ENCODE measurements at places on chromosomes 12 and 14.

- DNase-seq: no peak
Observed at GRCh38 chr12:124233041-124233796, 61.7 kb upstream of the RFLNA start.

- no peak for DNase-seq
Observed at GRCh38 chr14:100605706-100606686, 18.8 kb upstream of the BEGAIN start.

DNA sequence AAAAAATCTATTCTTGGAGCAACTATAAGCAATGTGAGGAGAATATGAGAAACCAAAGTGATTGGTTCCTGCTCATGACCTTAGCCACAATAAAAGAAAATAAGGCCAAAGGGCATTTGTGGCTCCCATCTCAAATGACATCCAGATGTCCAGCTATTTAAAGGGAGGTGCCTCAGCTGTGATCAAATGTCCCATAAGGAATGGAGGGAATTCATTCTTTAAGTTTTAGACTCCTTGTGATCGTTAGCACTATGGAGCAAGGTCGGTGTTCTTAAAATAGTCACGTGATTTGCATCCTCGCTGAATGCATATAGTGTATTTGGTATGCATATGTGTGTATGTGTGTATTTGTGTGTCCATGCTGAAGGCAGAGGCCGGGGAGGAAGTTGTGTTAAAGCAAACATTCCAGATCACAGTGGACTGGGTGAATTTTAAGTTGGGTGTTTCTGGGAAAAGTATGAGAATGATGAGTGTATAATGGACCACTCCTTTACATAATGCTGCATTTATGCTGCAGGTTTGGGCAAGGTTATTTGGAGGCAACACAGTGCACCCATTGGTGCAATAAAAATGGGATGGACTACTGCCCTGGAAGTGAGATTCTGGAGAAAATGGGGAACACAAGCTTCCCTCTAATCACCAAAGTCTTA lies 5.6 kb upstream of the E2F7 start:
- DNase-seq: no peak

DNA sequence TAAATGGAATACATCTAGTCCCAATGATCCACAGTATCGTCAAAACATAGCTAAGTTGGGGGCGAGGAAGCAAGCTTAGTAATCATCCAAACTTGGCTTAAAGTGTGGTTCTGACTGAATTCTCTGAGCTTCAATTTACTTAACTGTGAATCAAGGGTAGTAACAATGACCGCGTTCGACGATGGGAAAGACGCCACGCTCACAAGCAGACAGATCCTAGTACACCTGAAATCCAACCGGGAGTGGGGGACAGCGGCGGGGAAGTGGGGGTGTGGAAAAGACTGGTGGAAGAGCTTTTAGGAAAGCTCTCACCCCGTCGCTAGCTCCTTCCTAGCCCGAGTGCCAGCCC lies 433 bp downstream of the COX16 start:
- no peak for DNase-seq

- no peak for DNase-seq
Observed at GRCh38 chr14:50260511-50260910, 29.1 kb upstream of the SOS2 start.

GRCh38 chr12:52324153-52324444 lies 2.9 kb upstream of the KRT83 start:
- no peak for DNase-seq

- no peak for DNase-seq
Observed at GRCh38 chr12:583251-583869, 79.9 kb downstream of the NINJ2 start.

- DNase-seq: no peak
Observed at GRCh38 chr12:121165316-121165715, 32.6 kb downstream of the P2RX7 start.

GRCh38 chr14:95319312-95320077 lies at the start of gene CLMN:
TSS of gene CLMN (minus strand) at chr14:95319908. CDS start at chr14:95319792, 116 bp downstream.
- peak; percentile 10 for DNase-seq

DNA sequence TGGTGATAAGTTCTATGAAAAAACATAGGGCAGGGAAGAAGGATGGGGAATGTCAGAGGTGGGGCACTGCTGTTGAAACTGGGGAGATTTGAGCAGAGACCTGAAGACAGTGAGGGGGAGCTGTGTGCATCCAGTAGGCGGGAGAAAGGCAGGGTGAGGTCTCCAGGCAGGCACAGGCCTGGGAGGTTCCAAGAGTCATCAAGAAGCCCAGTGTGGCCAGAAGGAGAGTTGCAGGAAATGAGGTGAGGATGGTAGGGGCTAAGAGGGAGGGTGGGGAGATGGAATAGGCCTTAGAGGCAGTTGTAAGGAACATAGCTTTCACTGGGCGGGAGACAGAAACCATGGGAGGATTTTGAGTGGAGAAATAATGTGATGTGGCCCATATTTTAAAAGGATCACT lies 341.8 kb downstream of the GLT1D1 start:
- no peak for DNase-seq

- no peak for DNase-seq
Observed at GRCh38 chr12:19712041-19712440, 272.7 kb downstream of the AEBP2 start.

DNA sequence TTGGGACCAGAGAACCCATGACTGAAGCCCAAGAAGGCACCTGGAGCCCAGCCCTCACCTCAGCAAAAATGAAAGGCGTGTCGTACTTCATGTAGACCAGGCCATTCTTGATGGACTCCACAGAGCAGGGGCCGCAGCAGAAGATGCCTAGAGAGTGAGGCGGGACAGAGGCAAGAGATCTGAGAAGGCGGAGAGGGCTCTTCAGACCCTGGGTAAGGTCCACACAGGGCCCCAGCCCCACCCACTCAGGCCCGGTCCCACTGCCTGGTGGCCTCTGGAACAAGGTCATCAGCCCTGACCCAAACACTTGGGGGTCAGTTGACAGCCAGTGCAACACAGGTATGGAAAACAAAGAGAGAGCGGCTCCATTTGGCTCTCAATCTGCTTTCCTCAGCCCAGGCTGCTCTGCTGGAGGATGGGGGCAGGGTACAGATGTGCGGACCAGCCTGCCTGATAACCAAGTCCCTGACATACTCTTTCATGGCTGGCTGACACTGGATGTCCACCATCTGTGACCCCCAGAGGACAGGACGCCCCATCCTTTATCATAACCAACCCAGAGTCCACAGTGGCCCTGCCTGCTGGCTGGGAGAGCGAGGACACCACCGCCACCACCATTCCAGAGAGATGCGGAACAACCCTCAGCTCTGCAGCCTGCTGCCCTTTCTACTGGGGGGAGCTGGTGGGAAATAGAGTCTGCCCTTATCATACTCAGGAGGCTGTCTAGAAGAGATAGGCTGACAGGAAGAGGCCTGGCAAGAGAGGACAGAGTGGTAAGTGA lies 6.9 kb downstream of the TGM1 start:
- DNase-seq: no peak

- DNase-seq: no peak
Observed at GRCh38 chr12:86254399-86255107, 1.6 kb downstream of the MGAT4C start.

GRCh38 chr14:59146484-59146883 lies 42.0 kb upstream of the DAAM1 start:
- no peak for DNase-seq

DNA sequence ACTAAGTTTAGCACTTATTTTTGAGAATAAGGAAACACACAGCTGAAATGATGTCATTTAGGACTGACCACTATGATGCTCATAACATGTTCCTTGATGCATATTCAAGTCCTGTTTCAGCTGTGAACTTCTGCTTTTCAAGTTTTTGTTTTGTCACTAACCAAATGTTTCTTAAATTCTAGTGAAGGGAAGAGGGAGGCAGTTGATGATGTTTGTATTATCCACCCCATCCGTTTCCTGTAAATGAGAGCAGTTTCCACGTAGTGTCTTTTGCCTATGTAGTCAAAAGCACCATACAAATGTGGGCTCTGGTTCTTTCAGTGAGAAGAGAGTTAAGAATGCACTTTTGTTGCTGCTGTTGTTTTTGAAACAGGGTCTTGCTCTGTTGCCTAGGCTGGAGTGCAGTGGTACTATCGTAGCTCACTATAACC lies 491.8 kb downstream of the PCNX1 start:
- no peak for DNase-seq

GRCh38 chr12:91778938-91779400 lies 366.7 kb downstream of the BTG1 start:
- peak; percentile 0 for DNase-seq

DNA sequence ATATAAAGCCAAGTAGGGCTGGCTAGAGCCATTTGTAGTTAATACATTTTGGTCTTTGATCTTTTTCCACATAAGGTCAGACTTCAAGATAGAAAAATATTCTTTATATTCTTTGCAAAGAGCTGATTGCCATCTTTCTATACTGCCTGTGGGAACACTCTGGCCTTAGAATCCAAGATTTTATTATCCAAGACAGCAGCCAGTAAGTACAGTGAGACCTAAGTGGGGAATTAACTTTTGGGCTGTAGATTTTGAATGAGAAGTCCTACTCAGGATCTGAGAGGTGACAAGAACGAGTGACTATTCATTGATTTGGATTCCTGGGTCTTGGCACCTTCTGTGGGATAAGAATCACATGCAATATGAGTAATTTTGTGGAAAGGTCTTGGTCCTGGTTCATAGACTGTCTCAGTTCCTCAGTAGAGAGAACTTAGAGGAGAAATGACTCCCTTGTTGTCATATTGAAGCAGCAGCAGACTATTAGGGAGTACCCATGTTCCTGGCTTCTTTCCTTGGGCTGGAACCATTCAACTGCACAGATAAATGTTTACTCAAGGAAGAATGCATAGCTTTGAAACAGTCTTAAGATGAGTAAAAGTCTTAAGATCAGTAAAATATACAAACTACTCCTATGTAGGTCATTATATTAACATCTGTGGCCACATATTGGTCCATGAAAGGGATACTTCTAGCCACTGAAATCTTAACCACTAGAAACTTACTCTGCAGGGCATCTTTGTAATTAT lies 353.8 kb downstream of the RAD51B start:
- no peak for DNase-seq

DNA sequence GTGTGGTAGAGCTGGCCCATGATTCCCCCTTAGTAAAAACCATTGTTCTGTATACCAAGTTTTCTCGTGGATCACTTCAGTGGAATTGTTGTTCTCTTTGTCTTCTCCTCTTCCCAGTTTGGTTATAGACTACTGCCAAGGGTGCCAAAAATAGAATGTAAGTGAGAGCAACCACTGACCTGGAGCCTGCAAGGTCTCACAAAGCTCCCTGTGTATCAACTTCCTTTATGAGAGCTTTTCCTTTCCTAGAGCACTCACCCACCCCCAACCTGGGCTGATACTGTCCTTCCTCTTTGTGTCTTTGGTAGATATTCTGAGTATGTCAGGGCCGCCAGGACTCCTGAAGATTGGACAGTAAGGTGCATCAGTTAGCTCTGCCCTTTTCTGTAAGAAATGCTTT lies 101.0 kb downstream of the SCN8A start:
- DNase-seq: no peak

GRCh38 chr14:72738161-72738611 lies 155.7 kb downstream of the DPF3 start:
- DNase-seq: no peak

DNA sequence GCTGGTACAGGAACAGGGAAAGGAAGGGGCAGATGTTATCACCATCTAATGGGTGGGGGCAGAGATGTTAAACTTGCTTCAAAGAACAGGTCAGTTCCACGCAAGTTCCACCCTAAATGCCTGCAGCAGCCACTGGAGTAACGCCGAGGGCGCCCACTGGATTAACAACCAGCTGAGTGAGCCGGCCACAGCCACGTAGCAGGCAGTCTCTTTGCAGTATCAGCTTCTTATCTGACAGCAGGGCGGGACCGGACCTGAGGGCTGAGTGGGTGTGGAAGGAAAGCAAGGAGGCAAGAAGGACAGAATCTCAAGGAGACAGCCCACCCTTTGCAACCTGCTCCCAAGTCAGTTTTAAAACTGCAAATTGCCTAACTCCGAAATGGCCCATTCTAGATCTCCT lies 38.4 kb upstream of the FOXN3 start:
- no peak for DNase-seq

- DNase-seq: no peak
Observed at GRCh38 chr14:26867171-26867757, 269.4 kb upstream of the NOVA1 start.

DNA sequence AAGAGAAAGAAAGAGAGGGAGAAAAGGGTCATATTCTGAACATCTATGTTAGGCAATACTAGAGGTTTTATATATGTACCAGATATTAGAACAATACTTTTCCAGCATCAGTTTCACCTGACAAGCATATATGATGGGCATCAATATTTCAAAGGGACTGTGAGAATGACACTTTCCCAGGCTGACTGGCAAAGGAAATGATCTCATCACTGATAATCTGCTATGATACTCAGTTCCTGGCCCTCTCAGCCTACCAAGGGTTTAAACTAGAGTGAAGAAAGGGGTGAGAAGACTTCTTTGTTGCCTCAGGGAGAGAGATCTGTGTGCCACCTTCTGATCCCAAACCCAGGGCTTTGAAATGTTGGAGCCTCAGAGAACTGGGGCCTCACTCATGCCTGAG lies 183.5 kb downstream of the TTC8 start:
- no peak for DNase-seq

DNA sequence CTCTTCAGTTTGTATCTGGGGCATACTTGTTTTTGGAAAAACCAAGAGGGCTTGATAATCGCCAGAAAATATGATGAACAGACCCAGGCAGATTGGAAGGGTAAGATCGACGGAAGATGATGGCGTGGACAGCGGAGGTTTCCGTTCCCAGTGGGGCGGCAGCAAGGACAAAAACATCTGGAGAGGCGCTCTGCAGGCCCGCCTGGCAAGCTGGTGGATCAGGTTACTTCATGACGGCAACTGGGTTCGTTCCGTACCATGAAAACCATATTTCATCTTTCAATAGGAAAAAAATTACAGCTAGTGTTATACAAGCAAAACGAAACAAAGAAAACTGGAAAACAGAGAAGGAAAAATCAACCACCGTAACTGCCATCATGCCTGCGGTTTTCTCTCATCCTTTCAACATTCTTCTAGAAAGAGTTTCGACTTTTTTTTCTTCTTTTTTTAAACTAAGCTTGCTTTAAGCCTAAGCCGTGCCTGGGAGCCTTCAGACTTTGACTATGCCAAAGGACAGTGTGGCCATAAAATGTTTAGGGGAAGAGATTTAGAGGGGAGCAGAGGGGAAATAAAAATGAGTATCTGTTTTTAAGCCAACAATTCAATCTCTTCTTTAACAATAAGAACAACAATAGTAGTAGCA lies 210.5 kb downstream of the FOXN3 start:
- DNase-seq: no peak

DNA sequence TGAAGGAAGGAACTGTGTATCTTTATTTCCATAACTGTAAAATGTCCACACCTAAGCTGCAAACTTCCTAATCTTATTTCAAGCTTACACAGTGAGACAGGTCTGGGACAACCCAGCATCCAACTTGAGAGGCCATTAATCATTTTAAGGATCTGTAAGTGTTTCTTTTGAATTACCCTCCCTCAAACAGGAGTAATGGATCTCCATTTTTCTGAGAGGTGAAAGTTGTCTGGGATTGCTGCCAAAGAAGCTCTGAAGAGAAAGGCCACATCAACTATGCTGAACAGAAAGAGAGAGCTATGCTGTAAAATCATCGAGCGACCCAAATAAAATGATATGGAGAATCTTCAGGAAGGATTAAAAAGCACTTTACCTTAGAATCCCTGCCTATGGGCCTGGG lies 131.7 kb upstream of the CPNE8 start:
- DNase-seq: no peak
